Activated naive CD8-positive, alpha-beta T cell treated with anti-CD3 and anti-CD28 coated beads for 36 hours (primary cell): ENCODE measurements at places on chromosomes 7 and 10. TPM values are rescaled to one million over a fixed set of nuclear protein-coding genes. Genes with fewer than 3 reads are reported as not detected.

- no peak for DNase-seq
Observed at GRCh38 chr7:91776171-91776570, 104.3 kb downstream of the MTERF1 start.

DNA sequence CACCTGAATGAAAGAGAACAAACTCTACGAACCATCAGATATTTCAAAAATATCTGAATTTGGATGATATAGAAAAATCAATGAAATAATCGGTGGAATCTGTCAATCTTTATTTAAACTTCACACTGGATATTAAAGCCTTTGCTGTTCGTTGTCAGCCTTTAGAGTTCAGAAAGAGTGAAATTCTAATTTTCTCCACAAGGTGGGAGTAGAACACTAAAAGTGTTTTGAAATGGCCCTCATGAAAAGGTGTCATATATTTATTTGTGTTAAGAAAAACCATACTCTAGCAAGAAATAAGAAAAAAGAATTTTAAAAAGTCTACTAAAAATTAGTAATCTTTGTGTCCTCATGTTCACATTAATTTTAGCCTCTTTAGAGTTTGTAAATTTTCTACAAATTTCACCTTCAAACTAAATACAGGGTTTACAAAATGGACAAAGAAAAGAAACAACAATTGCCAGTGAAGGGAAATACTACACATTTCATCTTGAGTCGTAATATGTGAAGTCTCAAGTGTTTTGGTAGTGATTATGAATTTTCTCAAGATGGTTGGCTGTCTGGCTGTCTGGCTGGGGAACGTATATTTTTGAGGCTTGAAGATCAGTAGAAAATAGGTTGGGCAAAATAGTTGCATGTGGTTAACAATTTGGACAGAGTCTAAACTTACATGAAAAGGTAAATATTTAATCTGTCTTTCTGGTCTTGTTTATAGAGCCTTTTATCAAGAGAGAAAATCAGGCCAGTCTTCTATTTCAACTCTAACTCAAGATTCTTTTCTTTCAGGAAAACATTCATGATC, 43.7 kb downstream of the DNAJB9 start:
- no peak for DNase-seq

- no peak for DNase-seq
Observed at GRCh38 chr10:28060031-28060607, 61.2 kb upstream of the ODAD2 start.

Gene SH2D4B
- 0.18 TPM for total RNA-seq

Gene AKR1C1
- total RNA-seq, result 0.21 TPM

Gene RBM48
- 16.4 TPM for total RNA-seq

Gene PRRT4
- total RNA-seq, result 0.18 TPM

GRCh38 chr7:127943541-127944521, 87.4 kb downstream of the LRRC4 start:
- DNase-seq, result no peak

DNA sequence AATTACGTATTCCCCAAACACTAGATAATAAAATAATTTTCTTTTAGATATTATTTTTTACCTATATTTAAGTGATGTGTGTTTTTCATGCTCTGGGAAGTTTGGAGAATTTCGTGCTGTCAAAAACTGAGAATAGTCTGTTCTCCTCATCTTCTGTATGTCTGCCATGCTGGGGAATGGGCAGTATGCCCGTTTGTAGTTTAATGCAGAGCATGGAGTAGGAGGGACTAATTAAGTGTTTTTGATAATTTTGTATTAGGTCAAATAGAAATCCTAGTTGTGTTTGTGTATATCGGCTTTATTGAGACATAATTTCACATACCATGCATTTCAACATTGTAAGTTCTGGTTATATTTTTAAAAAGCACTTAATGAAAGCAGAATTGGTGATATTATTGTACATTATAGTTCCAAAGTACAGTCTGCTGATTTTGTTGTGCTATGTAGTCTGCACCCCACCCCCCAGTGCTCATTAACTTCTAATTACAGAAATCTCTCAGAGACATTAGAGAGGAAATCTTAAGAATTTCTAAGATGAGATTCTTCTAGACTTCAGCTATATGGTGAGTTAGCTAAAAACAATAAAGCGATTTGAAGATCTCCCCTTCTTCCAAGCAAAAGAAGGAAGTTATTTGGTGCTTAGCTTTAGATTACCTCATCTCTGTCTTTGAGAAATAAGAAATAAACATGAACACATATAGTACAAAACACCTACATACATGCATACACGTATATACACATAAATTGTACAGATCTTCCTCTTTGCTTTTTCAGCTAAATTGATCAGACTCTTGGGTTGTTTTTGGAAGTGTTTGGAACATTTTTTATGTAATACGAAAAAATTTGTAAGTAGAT, 22.2 kb downstream of the ZRANB1 start:
- no peak for DNase-seq

- DNase-seq, result no peak
Observed at GRCh38 chr10:51020200-51020599, 54.1 kb upstream of the PRKG1 start.

DNA sequence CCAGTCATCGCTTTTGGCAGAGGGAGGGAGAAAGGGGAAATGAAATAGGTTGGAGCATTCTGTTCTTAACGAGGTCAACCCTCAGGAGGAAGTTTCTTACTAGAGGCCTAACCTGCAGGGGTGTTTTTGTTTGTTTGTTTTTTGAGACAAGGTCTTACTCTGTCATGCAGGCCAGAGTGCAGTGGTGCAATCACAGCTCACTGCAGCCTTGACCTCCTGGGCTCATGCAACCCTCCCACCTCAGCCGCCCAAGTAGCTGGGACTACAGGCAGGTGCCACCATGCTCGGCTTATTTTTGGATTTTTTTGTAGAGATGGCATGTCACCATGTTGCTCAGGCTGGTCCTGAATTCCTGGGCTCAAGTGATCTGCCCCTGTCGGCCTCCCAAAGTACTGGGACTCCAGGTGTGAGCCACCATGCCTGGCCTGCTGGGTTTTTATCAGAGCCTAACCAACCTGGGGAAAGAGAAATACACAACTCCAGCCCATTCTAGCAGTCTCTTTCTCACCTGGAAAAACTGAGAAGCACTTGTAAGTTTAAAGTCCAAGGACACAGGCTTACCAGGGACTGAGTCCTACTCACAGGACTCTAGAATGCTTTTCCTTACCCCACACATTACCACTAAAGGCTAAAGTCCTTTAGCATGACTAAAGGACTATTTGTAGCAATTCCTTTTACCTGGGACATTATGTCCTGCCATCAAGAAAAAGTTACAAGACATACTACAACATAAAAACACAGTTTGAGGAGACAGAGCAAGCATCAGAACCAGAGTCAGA, 101.0 kb upstream of the EGFR start:
- DNase-seq, result no peak

- no peak for DNase-seq
Observed at GRCh38 chr10:3906511-3907111, 121.6 kb upstream of the KLF6 start.

Gene CALML3
- total RNA-seq, result not detected

Gene VWC2
- total RNA-seq, result not detected

Gene HOXA2
- not detected for total RNA-seq

GRCh38 chr10:25498645-25499044, 323.8 kb downstream of the GPR158 start:
- DNase-seq, result no peak

DNA sequence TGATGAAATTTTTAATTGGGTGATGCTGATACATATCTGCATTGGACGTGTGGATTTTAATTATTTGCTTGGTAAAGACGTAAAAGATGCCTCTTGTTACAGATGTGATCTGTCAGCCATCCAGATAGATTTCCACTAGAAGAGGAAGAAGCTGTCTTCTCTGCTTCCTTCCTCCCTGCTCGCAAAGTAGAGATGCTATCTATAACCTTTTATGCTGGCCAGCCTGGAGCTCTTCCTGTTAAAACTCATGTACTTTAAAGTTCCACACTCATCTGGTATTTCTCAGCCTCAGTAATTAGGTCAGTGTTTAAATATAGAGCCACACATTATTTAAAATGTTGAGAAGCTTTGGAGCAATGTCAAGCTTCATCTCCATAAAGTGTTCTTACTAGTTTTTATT, 51.2 kb upstream of the TMEM229A start:
- no peak for DNase-seq

GRCh38 chr7:76506081-76506440, 4.3 kb upstream of the UPK3B start:
- no peak for DNase-seq

DNA sequence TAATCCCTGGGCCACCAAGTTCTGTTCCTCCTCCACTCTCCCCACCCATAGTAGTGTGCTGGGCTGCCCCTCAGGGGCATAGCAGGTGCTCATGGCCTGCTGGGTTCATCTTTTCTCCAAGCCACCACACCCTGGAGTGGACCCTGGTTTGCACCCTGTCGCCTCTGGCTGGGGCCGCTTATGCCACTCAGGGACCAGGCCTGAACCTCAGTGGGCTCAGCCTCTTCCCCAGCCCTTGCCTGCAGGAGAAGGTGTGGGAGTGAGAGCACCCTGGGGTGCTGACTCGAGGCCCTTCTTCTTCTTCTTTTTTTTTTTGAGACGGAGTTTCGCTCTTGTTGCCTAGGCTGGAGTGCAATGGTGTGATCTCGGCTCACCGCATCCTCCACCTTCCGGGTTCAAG, 10.2 kb downstream of the CLIP2 start:
- DNase-seq, result no peak

- DNase-seq, result no peak
Observed at GRCh38 chr10:53536322-53536721, 763.7 kb upstream of the MBL2 start.

GRCh38 chr7:17402628-17403278, 104.3 kb downstream of the AHR start:
- DNase-seq, result peak; percentile 2

DNA sequence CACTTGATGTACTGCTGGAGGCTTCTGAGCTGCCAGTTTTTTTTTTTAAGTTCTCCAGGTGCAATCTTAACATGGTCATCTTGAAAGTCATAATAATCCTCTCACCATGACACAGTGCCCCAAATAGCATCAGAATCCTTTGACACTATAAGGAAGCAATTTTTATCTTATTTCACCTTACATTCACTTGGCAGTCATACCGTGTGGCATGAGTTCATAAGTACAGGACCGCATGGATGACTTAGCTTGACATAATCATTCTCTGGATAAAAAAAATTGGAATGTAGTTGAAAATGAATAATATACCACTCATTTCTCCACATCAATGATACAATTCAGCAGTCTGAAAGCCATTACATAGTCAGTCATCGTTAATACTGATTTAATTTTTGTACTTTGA, 25.6 kb upstream of the TMEM196 start:
- DNase-seq, result no peak

DNA sequence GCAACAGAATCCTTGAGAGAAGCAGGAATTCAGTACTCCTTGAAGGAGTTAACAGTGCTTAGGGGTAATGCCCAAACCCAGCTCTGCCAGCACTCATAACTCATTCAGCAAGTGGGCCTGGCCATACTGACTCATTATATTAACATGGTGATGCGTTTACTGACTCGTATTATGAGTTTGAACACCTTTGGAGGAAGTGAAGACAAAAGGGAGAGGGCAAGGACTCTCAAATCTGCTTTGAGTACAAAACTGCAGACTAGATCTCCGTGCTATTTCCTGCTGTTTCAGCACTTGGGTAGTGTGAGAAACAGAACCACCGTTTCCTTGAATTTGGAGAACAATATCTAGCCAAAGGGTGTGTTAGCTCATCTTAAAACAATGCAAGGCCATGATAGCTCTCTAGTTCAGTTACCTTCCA, 30.8 kb downstream of the SLC16A9 start:
- DNase-seq, result no peak

Gene HOXA3
- total RNA-seq, result not detected

Gene PON3
- not detected for total RNA-seq

GRCh38 chr7:46391231-46392201, 470.4 kb upstream of the IGFBP3 start:
- DNase-seq, result no peak

DNA sequence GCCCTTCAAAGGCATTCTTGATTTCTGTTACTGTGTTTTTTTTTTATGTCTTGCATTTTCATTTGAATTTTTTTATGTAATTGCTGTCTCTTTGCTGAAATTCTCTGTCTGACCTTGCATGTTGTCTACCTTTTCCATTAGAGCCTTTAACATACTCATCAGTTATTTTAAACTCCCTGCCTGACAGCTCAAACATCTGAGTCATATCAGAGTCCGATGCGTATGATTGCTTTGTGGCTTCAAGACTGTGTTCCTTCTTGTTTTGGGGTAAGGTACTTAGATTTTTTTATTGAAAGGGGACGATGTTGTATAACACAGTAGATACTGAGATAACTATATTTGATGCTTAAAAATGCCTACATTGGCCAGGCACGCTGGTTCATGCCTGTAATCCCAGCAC, 9.7 kb upstream of the TARP start:
- DNase-seq, result no peak

GRCh38 chr10:119205894-119206602, 1.3 kb upstream of the GRK5 start:
- DNase-seq, result peak; percentile 52

DNA sequence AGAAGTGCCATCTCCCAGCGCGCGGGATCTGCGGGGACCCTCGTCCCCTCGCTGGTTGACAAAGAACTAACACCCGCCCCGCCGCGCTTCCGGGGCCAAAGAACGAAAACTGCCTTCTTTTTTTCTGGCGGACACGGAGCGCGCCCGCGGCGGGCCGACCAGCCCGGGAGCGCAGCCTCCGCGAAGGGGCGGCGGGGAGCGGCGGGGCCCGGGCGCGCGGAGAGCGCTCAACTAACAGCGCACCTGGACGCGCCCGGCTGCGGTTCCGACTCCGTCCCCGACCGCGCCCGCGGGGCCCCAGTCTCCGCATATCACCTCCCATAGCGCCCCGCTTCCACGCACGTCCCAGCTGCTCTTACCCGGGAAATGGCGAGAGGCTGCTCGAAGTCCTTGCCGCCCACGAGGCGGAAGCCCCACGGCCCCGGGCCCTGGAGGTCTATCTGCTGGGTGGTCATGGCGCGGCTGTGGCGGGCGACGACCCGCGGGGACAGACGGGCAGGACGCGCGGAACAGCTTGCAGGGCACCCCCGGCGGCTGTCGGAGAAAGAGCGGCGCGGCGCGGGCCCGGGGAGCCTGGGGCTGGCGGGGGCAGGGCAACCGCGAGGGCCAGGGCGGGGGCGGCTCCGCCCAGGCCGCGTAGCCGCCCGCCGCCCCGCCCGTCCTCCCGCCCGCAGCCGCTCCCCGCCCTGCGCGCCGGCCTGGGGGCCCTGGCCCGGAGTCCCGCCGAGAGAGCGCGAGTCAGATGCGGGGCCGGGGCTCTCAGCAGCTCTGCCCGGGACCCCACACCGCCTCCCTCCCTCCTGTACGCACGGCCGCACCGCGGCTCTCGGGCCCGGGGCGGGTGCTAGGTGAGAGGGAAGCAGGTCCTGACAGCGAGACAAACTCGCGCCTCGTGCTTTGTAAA, at the start of gene PDLIM1:
Gene PDLIM1 (minus strand): TSS at position 543 of the 904 bp plus-strand sequence. CDS start 88 bp downstream, at position 455.
- peak; percentile 41 for DNase-seq
